Naive thymus-derived CD4-positive, alpha-beta T cell (primary cell): ENCODE measurements at places on chromosomes 2 and 18. TPM values are rescaled to one million over a fixed set of nuclear protein-coding genes. Genes with fewer than 3 reads are reported as not detected.

The REG3A gene
- total RNA-seq = not detected

The SNED1 gene
- 56.3 TPM for total RNA-seq

The RNF152 gene
- 1.9 TPM for total RNA-seq

The UGT1A5 gene
- not detected for total RNA-seq

DNA sequence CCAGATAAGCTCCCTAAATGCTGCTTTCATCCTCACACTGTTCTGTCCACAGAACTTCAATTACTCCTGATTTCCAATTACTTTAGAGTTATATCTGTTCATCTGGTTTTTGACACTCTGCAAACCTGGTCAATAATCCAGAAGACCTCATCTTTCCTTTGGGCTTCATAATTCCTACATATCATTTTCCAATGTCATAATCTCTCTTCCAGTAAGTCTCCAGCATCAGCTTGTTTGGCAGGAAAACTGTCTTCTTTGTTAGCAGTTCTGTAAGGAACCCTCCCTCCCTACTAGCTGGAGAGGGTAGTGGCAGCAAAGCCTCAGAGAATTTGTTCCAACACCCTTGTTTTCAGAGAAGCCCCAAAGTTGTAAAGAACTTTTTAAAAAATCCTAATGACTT lies 11.9 kb upstream of the SLC14A1 start:
- DNase-seq = no peak
- H3K27me3 ChIP-seq = no peaks in the 10 kb centered on the region
- H3K36me3 ChIP-seq = no peaks in the 10 kb centered on the region
- no peak overlapping the region for H3K27ac ChIP-seq

GRCh38 chr2:212580117-212580516 lies 41.5 kb upstream of the ERBB4 start:
- no peak overlapping the region for H3K4me3 ChIP-seq
- H3K27ac ChIP-seq = no peak overlapping the region
- no peaks in the 10 kb centered on the region for H3K4me1 ChIP-seq
- DNase-seq = no peak
- no peaks in the 10 kb centered on the region for H3K36me3 ChIP-seq
- no peaks in the 10 kb centered on the region for H3K27me3 ChIP-seq

The CYP1B1 gene
- 6.6 TPM for total RNA-seq

DNA sequence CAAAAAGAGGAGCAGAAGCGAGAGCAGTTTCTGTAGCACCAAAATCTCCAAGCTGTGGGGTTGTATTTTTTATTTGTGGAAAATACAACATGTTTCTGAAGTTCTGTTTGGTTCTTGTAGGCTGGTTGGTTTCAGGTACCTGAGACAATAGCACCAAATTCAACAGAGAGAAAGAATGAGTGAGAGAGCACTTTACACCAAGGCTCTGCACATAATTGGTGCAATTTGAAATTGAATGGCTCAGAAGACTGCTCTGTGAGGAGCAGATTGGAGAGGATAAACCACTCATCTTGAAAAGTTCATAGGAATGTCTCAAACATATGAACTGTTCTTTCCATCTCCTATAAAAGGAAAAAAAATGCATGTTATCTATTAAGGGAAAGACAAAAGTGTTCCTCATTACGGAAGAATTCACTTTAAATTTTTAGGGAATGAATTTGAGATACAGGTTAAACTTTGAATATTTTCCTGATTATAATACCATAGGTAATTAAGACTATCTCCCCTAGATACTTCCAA lies 175.1 kb downstream of the ATAD2B start:
- H3K27ac ChIP-seq = no peak overlapping the region
- no peak for DNase-seq
- H3K4me3 ChIP-seq = no peak overlapping the region
- no peaks in the 10 kb centered on the region for H3K27me3 ChIP-seq

- no peaks in the 10 kb centered on the region for H3K36me3 ChIP-seq
- no peak overlapping the region for H3K4me3 ChIP-seq
- H3K27me3 ChIP-seq = no peaks in the 10 kb centered on the region
- no peaks in the 10 kb centered on the region for H3K4me1 ChIP-seq
- DNase-seq = no peak
These were observed 14.5 kb downstream of the SLC39A10 start for GRCh38 chr2:195671563-195671962.

GRCh38 chr2:234421-234820 lies 29.4 kb downstream of the SH3YL1 start:
- H3K4me3 ChIP-seq = no peak overlapping the region
- no peak for DNase-seq
- H3K4me1 ChIP-seq = no peaks in the 10 kb centered on the region
- H3K36me3 ChIP-seq = peaks cover 12% of the 10 kb centered on the region

DNA sequence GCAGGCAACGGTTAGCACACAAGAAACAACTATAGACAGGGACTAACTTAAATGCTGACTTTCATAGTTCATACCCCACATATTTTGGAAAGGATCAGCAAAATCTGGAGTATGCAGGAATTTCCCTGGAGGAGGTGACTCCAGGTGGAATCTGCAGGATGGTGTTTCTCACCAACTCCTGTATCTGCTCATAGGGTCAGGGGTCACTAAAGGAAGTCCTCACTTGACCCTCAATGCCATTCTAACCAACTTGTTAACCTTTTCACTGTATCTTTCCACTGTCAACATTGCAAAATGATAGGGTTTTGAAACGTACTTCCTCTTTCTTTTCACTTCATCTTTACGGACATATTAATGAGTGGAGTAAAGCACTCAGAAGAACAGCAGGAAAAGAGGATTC lies 207.0 kb upstream of the CXCR4 start:
- no peak for DNase-seq
- no peak overlapping the region for H3K4me3 ChIP-seq
- H3K27ac ChIP-seq = no peak overlapping the region
- H3K27me3 ChIP-seq = no peaks in the 10 kb centered on the region
- no peaks in the 10 kb centered on the region for H3K36me3 ChIP-seq

DNA sequence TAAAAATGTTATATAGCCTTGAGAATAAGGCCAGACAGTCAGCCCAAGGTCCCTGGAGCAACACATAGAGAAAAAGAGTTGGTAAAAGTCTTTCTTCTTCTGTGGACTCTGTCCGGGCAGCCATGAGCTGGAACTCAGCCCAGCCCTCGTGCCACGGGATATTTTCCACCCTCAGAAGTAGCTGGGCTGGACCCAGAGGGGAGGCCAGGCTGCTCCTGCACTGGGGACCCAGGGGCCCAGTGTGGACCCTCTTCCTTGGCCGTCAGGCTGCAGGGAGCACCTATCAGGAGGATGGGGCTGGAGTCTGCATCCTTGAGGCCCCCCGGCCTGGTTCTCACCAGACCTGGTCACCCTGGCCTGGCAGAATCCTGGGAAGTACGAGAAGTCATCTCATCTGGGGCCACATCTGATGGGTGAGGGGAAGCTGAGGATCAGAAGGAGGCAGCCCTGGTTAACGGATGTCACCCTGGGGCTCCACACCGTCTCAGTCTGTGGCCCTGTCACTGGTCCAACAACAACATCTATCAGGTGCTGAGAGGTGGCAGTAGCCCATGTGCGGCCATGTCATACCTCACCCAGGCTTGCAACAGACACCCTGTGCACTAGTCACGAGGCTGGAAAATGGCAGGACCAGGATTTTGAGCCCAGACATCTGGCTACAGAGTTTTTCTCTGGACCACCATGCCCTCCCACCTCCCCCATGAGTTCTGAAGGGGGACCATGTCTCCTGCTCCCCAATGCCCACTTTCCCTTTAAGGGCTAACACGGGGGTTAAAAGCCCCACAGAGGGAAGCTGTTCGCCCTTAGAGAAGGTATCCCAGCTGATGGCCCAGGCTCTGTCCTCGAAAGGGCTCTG lies 33.0 kb downstream of the SDC1 start:
- H3K4me1 ChIP-seq = no peaks in the 10 kb centered on the region
- H3K4me3 ChIP-seq = no peak overlapping the region
- H3K27me3 ChIP-seq = no peaks in the 10 kb centered on the region
- no peak for DNase-seq

The TRIM43 gene
- total RNA-seq = not detected

The IL1F10 gene
- total RNA-seq = not detected

- DNase-seq = no peak
- H3K4me3 ChIP-seq = no peak overlapping the region
- H3K27ac ChIP-seq = no peak overlapping the region
- H3K4me1 ChIP-seq = no peaks in the 10 kb centered on the region
- H3K27me3 ChIP-seq = no peaks in the 10 kb centered on the region
- H3K36me3 ChIP-seq = no peaks in the 10 kb centered on the region
These were observed 166.9 kb downstream of the ARHGAP15 start for GRCh38 chr2:143296089-143296488.

DNA sequence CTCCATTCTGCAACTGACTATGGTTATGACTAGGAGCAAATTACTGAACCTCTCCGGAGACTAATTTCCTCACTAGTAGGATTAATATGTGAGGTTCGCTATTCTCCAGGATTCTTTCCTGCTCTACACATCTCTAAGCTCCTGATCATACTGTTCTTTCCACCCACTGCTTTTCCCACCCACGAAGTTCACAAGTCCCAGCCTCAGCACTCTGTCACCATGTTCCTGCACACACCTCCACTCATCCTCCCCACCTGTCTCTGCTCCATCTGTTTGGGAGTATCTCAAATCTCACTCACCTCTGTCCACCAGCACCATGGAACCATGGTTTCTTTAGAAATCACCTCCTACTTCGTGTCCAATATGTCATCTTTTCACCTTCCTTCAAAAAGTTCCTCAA lies 185.3 kb downstream of the LRATD1 start:
- H3K36me3 ChIP-seq = no peaks in the 10 kb centered on the region
- H3K4me3 ChIP-seq = no peak overlapping the region
- H3K27me3 ChIP-seq = no peaks in the 10 kb centered on the region
- no peaks in the 10 kb centered on the region for H3K4me1 ChIP-seq
- no peak for DNase-seq

The TBR1 gene
- total RNA-seq = not detected

The GPR55 gene
- 8.8 TPM for total RNA-seq

DNA sequence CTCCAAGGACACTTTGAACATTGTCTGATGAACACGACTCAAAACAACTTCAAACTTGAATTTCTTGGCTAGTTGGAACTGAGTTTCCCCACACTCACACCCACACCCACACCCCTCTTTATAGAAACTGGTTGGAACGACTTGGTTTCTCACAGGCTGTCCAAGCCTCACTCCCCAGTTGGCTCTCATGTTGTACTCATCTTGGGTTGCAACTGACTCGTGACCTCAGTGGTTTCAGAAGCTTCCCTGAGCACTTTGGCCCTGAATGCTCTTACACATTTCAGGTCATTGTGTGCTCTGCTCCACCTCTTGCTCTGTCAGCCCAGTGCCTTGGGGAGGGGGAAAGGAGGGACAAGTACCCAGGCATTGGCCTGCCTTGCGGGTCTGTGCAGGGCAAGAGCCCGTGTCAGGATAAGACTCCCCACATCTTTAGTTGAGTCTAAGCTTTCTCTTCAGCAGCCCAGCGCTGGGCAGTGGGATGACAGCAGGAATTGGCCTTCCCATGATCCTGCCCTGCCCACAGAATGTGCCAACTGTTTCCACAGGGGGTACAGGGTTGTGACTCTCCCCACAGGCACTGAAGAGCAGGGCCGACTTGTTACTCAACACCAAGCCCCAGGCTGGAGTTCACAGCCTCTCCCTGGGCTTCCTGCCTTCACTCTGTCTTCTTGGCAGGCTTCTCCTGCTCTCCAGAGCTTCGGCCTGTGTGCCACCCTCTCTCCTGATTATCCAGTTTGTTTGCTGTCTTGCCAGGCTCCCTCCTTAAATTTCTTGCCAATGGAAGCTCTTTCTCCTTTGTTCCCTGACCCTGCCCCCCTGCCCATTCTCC lies 104.6 kb downstream of the RTN4 start:
- peaks cover 16% of the 10 kb centered on the region for H3K4me1 ChIP-seq
- H3K27me3 ChIP-seq = no peaks in the 10 kb centered on the region
- DNase-seq = no peak
- no peaks in the 10 kb centered on the region for H3K36me3 ChIP-seq
- H3K4me3 ChIP-seq = no peak overlapping the region

The ANKRD30B gene
- total RNA-seq = not detected

The ACYP2 gene
- total RNA-seq = 16.2 TPM

The HOXD12 gene
- total RNA-seq = not detected

- H3K36me3 ChIP-seq = no peaks in the 10 kb centered on the region
- H3K27ac ChIP-seq = no peak overlapping the region
- no peaks in the 10 kb centered on the region for H3K27me3 ChIP-seq
- no peaks in the 10 kb centered on the region for H3K4me1 ChIP-seq
These were observed 116.7 kb downstream of the PID1 start for GRCh38 chr2:229154381-229154780.

- H3K4me3 ChIP-seq = no peak overlapping the region
These were observed 124.9 kb downstream of the DSC3 start for GRCh38 chr18:30917651-30918050.

- H3K27me3 ChIP-seq = no peaks in the 10 kb centered on the region
- no peaks in the 10 kb centered on the region for H3K4me1 ChIP-seq
- no peaks in the 10 kb centered on the region for H3K36me3 ChIP-seq
- DNase-seq = no peak
- H3K4me3 ChIP-seq = no peak overlapping the region
- H3K27ac ChIP-seq = no peak overlapping the region
These were observed 18.8 kb downstream of the CDH2 start for GRCh38 chr18:28158083-28158581.

- H3K27ac ChIP-seq = no peak overlapping the region
- H3K4me1 ChIP-seq = no peaks in the 10 kb centered on the region
- H3K4me3 ChIP-seq = no peak overlapping the region
- H3K27me3 ChIP-seq = no peaks in the 10 kb centered on the region
These were observed 64.7 kb upstream of the HAAO start for GRCh38 chr2:42856891-42857632.

DNA sequence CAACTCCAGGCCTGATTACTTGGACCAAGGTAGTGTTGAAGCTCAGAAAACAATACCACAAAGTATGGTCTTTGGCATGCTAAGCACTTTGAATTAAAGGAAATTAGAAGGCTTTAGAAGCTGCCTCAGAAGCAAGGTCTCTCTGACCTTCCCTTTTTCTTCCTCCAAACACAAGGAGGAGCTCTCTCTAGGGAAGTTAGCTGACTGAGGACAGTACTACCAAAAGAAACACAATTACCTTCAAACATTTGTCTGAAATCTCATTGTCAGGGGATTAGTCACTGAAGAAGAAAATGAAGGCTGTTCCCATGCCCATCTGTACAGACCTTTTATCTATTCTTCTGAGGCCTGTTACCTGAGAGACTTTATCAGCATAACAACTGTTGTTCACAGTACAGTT lies 279.3 kb downstream of the CDH20 start:
- H3K27me3 ChIP-seq = no peaks in the 10 kb centered on the region
- no peaks in the 10 kb centered on the region for H3K4me1 ChIP-seq
- DNase-seq = no peak
- H3K4me3 ChIP-seq = no peak overlapping the region
- no peak overlapping the region for H3K27ac ChIP-seq

GRCh38 chr2:184338771-184339170 lies 259.6 kb upstream of the ZNF804A start:
- H3K4me3 ChIP-seq = no peak overlapping the region
- no peak for DNase-seq
- H3K36me3 ChIP-seq = no peaks in the 10 kb centered on the region
- H3K27ac ChIP-seq = no peak overlapping the region
- H3K27me3 ChIP-seq = no peaks in the 10 kb centered on the region
- H3K4me1 ChIP-seq = no peaks in the 10 kb centered on the region
